ENCODE measurements at places on chromosomes 4 and X.

DNA sequence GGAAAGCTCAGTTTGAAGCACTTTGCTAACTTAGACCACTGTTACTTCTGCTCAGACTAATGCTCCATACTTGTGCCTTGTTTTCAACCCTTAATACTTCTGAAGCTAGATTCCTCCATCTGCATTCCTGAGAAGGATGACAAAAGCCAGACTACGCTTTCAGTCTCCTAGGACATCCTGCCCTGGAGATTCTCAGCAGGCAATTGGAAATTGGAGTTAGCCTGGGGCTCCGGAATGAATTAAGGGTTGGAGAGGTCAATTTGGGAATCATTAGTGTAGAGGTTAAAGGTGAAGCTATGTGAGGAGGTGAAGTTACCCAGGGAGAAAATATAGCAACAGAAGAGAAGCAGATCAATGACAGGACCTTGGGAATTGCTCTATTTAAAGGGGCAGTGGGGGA is 215.9 kb upstream of the MBNL3 start:
- no peak for DNase-seq

DNA sequence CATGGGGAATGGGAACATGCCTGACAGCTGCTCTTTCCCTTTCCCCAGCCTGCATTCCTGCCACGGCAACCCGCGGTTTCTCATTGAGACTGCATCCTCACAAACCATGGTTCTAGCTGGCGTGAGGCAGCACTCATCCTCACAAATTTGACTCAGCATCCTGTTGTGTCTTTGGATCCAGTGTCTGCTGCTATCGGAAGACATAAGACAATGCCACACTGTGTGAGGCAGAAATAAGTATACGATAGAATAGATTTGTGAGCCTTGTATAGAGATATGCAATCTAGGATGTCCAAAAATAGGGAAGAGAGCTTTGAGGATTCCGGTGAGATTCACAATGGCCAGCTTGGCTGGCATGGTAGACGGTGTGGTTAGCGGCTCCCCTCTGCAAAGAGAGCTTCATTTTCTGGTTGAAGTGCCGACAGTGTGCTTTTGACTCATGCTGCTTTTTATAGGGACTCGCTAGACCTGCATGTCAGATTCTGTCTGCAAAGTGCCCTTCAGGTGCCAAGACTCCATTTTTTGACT is 161.3 kb upstream of the PSAPL1 start:
- no peak for DNase-seq

DNA sequence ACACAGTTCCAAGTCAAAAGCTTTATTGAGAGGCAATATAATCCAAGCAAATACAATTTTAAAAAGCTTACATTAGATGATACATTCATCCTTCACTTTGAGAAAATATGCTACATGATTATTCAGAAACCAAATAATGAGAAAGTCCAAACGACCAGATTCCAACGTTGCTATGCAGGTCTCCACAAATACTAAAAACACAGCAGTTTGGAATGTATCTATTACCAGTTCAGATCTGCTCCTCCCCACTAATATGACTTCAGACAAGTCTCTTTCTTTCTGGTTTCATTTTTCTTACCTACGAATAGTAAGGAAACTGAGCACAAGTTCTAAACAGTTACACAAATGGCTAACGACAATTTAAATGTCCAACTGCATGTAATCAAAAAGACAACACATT is 9.5 kb downstream of the NAF1 start:
- DNase-seq = no peak

DNA sequence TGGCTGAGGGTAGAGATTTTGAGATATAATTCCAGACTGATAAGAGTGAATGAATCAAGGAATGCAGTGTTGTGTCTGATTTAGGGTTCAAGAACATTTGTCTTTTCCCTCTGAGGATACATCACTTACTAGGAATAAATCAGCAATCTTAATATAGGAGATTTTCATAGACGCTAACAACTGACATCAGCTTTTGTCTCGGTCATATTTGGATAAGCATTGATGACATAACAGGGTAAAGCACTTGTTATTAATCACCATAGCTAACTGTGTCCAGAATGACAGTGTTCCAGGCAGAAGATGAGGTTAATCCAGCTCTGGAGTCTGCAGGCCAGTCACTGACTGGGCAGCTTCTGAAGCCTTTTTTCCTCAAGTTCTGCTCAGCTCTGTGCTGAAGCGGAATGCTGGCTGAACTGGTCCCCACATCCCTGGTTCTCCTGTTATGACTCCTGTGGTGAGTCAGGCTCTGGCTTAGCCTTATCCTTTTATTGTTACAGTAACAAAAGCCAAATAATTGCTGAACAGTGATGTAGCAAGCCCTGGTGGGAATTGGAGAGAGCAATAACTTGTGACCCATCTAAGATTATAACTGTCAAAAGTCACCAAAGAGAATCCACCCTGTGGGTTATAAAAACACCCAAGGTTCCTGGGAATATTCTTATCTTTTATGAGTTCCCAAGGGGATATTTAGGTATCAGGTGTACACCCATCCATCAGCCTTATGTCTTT is 41.8 kb downstream of the FNIP2 start:
- no peak for DNase-seq

DNA sequence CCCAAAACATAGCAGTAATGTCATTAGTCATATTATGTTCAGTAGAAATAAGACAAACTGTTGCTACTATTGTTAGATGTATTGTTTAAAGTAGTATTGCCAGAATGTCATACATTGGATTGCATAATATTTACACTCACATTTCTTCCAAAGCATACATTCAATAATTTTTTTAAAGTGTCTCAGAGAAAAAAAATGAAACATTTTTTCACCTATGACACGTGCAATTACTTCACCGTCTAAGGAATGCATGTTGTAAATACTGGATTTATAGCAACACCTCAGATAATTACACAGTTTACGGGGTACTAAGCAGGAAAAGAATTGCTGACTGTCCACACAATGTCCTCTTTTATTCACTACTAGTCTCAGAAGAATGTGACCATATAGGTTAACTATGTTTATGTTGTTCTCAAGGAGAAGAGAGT is 162.1 kb downstream of the PCDH18 start:
- DNase-seq = no peak

DNA sequence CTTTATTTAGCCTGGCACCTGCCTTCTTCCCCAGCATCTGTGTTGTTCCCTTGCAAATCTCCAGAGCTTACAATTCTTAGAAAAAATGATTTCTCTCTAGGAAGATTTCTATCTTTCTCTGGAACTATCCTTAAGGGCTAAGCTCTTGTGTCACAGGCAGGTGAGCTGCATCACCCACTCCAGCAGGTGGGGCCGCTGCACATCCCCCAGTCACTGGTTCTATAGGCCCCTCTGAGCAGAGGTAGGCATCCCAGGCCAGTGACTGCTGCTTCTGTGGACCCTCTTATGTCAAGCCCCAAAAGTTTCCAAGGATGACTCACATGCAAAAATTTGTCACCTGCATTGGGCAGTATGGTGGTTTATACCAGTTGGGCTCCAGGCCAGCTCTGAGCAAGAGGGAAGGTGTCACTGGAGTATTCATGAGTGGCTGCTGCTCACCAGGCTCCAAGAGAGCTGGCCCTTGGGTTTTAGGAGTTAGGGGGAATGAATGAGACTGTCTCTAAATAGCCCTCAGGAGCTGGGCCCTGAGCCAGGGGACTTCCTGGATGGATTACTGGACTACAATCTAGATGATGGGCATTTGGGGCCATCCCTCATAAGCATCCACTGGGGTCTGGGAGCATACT is 208.1 kb upstream of the EOLA2 start:
- DNase-seq = no peak

DNA sequence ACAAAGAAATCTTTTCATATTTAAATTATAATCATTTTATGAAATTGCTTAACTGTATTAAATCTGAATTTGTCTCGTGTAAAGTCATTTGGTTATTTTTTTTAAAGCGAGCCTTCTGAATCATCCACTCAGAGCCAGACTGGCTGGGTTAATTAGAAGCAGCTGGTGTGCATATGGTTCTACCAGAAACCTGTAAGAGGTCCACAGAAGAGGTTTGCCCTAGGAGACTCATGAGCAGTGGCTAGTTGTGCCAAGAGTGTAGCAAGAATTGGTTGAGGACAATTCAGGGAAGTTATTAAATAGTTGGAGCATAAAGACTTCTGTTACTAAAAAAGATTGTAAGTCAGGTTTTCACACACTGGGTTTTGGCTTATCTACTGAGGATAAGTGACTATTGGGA is 267.4 kb downstream of the IL1RAPL2 start:
- no peak for DNase-seq

DNA sequence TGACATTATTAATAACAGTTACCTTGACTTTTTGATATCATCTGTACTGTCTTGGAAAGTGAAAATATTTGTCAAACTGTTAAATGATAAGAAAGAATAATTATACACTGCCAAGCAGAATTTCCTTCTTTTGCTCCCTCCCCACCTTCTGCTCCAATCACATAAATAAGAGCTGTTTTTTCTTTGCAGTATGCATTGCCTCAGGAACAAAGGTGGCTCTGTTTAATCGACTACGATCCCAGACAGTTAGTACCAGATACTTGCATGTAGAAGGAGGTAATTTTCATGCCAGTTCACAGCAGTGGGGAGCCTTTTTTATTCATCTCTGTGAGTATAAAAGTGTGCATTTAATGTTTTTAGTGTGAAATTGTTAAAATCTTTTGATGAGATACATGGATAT is 66.1 kb downstream of the CCKAR start:
- DNase-seq = no peak

DNA sequence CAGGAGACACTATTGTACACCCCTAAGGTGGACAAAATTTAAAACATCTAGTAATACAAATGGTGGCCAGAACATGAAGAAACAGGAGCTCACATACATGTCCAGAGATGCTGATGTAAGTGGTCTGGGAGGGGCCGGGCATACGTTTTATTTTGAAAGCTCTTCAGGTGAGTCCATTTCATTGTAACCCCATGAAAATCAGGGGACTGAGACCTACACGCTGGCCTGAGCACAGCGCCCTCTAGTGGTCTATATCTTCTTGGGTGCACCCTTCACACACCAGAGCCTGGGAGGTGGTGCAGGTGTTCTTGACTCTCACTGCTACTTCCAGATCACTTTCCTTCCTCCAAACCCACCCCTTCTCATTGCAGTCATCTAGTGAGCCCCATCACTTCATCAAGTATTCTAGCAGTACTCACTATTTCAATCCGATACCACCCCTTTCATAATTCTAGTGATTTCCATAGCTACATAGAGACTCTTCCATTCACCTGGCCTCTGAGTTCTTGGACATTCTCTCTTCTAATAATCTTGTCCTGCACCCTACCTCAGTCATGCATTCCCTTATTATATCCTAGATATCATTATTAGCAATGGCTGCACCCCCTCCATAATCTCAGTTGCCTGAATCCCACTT is 4.3 kb upstream of the TLR6 start:
- DNase-seq = peak; percentile 7

- DNase-seq = no peak
Observed at GRCh38 chr4:153781717-153782416, 7.0 kb downstream of the SFRP2 start.

GRCh38 chrX:5549512-5549911 is 679.2 kb downstream of the NLGN4X start:
- DNase-seq = no peak

GRCh38 chr4:150673793-150674192 is 91.8 kb downstream of the MAB21L2 start:
- DNase-seq = no peak

DNA sequence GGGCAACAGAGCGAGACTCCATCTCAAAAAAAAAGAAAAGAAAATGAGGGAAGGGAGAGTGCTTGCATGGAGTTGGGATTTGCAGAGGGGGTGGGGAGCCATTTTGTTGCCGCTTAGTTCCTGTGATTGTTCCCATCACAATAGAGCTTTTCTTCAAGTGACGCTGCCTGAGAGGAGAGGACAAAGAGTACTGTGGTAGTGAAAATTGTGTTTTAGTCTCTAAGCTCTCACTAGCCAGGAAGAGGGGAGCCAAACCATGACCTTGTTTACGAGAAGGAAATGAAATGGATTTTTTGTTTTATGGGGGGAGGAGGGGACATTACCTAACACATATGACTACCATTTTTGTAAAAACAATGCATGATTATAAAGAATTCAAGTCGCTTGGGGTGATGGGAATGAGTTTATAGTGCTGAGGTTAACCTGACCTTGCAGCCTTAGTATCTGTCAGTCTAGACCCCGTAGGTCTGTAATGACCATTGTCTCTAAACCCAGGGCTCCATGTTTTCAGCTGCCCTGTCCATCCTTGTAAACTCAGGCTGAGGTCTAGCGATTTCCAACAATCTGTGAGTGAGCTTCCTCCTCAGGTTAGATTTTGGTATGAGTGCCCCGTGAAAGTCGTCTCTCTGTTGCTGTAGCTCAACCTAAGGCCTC is 18.8 kb downstream of the SRD5A3 start:
- DNase-seq = no peak

DNA sequence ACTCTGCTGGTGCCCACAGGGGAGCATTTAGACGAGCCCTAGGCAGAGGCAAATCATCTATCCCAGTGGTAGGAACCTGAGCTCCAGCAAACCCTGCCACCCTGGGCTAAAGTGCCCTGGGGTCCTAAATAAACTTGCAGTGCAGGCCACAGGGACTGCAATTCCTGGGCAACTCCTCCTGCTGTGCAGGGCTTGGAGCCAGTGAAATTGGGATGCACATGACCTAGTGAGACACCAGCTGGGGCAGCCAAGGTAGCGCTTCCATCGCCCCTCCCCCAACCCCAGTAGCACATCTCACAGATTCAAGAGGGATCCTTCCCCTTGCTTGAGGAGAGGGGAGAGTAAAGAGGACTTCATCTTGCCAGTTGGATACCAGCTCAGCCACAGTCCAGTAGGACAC is 44.1 kb downstream of the CHRNA9 start:
- no peak for DNase-seq

DNA sequence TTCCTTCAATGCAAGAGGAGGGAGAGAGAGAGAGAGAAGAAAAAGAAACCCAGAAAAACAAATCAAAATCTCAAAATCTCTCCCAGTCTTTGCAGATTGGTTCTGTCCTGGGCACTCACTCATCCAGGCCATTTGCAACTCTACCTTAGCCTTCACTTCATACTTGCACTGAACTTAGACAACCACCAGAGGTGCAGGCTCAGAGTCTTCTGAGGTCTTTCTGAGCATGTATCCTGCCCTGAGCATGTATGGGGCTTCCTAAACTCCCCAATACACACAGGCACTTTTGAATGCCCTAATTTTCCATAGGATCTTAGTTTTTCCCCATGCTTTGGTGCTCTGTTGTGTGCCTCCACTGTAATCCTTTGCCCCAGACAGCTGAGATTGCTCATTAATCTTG is 2.9 kb downstream of the CFI start:
- no peak for DNase-seq
